ENCODE measurements at places on chromosomes 2 and 18. TPM values are rescaled to one million over a fixed set of nuclear protein-coding genes. Genes with fewer than 3 reads are reported as not detected.

DNA sequence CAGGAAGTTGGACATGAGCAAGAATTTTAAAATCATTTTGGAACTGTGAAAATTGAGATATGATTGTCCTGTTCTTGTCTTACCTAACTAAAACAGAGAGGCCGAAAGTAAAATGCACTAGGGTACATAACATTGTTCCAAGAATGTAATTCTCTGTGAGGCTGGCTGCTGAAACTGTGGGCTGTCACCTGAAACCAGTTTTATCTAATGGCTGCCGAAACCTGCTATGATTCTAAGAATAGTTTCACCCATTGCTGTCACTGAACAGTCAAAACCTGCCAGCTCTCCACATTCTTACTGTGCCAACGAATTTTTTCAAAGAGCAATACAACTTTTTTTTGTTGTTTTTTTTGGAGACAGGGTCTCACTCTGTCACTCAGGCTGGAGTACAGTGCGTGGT is 119.3 kb upstream of the ZSWIM2 start:
- no peak for DNase-seq

DNA sequence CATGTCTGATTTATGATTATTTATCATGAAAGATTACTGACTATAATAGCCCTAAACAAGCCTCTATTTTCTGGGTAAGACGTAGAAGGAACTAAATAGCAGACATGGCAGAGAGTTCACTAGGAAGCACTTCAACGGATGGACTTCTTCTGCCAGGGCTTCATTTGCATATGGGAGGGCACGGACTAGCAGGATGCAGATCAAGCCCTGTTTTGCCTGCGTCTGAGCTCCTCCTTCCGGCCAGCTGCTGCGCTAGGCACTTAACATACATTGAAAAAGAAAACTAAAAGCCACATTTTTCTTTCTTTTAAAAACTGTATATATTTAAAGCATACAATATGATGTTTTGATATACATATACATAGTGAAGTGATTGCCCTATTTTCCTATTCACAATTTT is 340.0 kb upstream of the MEX3C start:
- no peak for DNase-seq

Gene DSEL
- 7.3 TPM for total RNA-seq

Gene SPP2
- not detected for total RNA-seq

- DNase-seq = peak; percentile 24
These were observed at the start of gene CFAP65 for GRCh38 chr2:219041252-219041651. TSS of gene CFAP65 (minus strand) at chr2:219041516. CDS start at chr2:219039048, 2,468 bp downstream.

Gene NTSR2
- total RNA-seq = not detected

Gene MRPL33
- 71.5 TPM for total RNA-seq

GRCh38 chr2:172763079-172763478 is 27.4 kb downstream of the RAPGEF4 start:
- DNase-seq = peak; percentile 7

Gene ALLC
- not detected for total RNA-seq

GRCh38 chr2:134218414-134218813 is 35.5 kb upstream of the MGAT5 start:
- no peak for DNase-seq

GRCh38 chr2:103249462-103249861 is 487.6 kb downstream of the TMEM182 start:
- no peak for DNase-seq

GRCh38 chr2:128280901-128281321 is 37.8 kb downstream of the HS6ST1 start:
- DNase-seq = no peak

DNA sequence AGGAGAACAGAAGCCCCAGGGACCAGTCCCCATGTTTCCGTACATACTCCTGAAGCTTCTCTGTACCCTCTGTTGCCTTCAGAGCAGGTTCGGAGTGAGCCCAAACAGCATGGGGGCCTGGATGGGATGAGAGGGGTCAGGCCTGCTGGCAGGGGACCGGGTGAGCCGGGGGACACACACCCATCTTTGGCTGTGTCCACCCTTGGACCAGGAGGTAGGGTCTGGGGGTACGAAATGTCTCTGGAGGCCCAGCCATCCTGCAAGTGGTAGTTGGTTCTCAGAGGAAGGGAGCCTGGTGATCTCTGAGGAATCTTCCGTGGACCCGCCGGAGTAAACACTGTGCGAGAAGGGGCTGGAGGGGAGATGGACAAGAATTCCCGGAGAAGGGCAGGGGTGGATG is 15.3 kb downstream of the FBLN7 start:
- DNase-seq = no peak

Gene NT5DC4
- total RNA-seq = not detected
